ENCODE measurements at places on chromosomes 3 and 15.

- no peak overlapping the region for H3K27ac ChIP-seq
- no peak overlapping the region for H3K4me3 ChIP-seq
- no peak for DNase-seq
- no peaks in the 10 kb centered on the region for H3K27me3 ChIP-seq
- H3K4me1 ChIP-seq: no peaks in the 10 kb centered on the region
Measured at GRCh38 chr15:37028625-37029296, 71.6 kb downstream of the MEIS2 start.

GRCh38 chr15:67564968-67565345 lies 22.5 kb downstream of the MAP2K5 start:
- no peaks in the 10 kb centered on the region for H3K36me3 ChIP-seq
- H3K27ac ChIP-seq: no peak overlapping the region
- no peak for DNase-seq
- no peaks in the 10 kb centered on the region for H3K4me1 ChIP-seq
- no peak overlapping the region for H3K4me3 ChIP-seq

GRCh38 chr3:110789315-110789714 lies 282.3 kb upstream of the NECTIN3 start:
- H3K27me3 ChIP-seq: no peaks in the 10 kb centered on the region
- H3K4me1 ChIP-seq: no peaks in the 10 kb centered on the region
- H3K36me3 ChIP-seq: no peaks in the 10 kb centered on the region
- H3K27ac ChIP-seq: no peak overlapping the region

DNA sequence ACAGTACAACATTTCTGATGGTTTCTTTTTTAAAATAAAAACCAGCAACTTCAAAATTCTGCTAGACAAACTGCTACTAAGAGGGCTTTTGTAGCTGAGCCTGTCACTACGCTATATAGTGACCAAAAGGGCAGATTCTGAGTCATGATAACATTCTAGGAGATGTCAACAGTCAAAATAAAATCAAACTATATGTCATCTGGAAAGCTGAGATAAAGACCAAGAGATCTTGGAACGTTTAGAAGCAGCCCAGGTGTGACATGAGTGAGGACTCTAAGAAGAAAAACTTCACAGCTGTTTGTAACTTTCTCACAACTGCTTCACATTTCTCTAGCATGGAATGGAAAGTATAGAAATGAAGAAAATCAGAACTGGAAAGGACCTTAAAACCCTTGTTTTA lies 84.6 kb downstream of the FILIP1L start:
- H3K27ac ChIP-seq: no peak overlapping the region
- no peak for DNase-seq
- no peaks in the 10 kb centered on the region for H3K27me3 ChIP-seq
- no peaks in the 10 kb centered on the region for H3K4me1 ChIP-seq

GRCh38 chr3:136898954-136899353 lies 36.9 kb downstream of the NCK1 start:
- no peak for DNase-seq
- no peak overlapping the region for H3K27ac ChIP-seq
- peaks cover 48% of the 10 kb centered on the region for H3K4me1 ChIP-seq

GRCh38 chr15:62109982-62110851 lies 43.4 kb downstream of the C2CD4A start:
- H3K36me3 ChIP-seq: no peaks in the 10 kb centered on the region
- H3K27ac ChIP-seq: peak overlapping the region; percentile 51
- no peaks in the 10 kb centered on the region for H3K4me1 ChIP-seq
- no peaks in the 10 kb centered on the region for H3K27me3 ChIP-seq

- no peaks in the 10 kb centered on the region for H3K27me3 ChIP-seq
- no peak overlapping the region for H3K27ac ChIP-seq
- no peak for DNase-seq
- no peak overlapping the region for H3K4me3 ChIP-seq
- peaks cover 10% of the 10 kb centered on the region for H3K4me1 ChIP-seq
- peaks cover 11% of the 10 kb centered on the region for H3K36me3 ChIP-seq
Measured at GRCh38 chr15:40936709-40937666, 7.8 kb downstream of the DLL4 start.

DNA sequence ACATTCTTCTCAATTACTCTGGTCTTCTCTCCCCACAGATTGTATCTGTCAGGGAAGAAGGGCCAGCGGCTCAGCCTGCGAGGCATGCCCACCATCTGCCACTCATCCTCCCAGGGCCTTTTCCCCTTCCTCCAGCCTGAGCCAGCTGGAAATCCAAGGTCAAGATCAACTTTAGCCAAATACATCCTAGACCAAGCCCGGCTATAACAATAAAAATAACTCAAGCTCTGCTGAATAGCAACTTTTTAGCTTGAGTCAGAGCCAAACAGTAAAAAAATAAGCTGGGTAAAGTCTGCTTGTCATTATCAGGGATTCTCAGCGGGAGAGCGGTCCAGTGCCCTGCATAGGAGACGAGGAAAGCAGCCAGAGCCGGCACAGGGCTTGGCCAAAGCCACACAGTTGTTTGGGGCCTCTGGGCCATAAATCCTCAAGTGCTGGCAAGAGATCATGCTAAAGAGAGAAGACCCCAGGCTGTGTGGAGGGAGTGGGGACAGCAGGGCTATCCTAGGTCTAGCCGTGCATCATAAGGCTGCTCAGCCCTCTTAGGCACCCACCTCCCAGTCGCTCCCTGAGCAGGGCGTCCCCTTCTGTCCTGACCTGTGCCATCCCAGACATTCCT lies 76.2 kb upstream of the HERC1 start:
- H3K4me3 ChIP-seq: no peak overlapping the region
- no peaks in the 10 kb centered on the region for H3K36me3 ChIP-seq
- no peak overlapping the region for H3K27ac ChIP-seq
- peak; percentile 53 for DNase-seq
- peaks cover 5% of the 10 kb centered on the region for H3K4me1 ChIP-seq

DNA sequence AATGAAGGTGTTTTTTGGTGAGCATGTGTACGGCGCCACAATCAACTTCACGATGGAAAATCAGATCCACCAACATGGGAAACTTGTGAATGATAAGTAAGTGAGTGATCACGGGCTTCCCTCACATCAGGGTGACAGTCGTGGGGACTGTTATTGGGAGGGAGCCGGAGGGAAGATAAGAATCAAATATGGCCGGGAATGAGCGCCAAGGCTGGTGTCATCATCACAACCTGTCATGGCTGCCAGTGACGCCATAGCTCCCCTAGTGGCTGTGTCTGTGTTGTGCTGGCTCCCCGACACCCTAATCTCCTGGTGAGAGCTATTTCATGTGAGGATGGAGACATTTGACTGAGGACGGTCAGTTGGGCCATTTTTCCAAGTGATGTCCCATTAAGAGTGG lies 168.5 kb downstream of the SV2B start:
- H3K4me1 ChIP-seq: no peaks in the 10 kb centered on the region
- H3K27me3 ChIP-seq: peaks cover 19% of the 10 kb centered on the region
- H3K27ac ChIP-seq: no peak overlapping the region
- no peak for DNase-seq
- no peak overlapping the region for H3K4me3 ChIP-seq

- H3K27me3 ChIP-seq: no peaks in the 10 kb centered on the region
- DNase-seq: no peak
- H3K4me1 ChIP-seq: no peaks in the 10 kb centered on the region
Measured at GRCh38 chr3:112134335-112135124, 1.5 kb upstream of the GCSAM start.

DNA sequence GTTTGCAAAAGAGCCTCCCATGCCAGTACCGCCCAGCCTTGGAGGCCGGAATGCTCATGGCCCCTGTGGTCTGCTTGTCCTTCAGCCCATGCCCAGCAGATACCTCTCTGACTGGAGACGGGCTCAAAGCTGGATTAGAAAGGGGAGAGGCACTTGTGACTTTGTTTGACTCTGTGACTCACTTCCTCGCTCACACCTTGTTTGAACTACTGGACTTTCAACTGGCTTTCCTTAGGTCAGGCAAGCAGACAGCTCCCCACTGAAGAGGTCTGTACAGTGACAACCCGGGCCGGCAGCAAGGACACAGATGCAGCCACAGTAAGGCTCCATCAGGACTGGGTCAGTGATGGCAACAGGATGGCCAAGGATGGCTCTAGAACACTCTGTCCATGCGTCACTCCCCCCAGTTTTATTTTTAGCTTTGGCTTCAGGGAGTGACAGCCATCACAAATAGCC lies 98.6 kb upstream of the ABHD17C start:
- H3K27ac ChIP-seq: no peak overlapping the region
- H3K4me1 ChIP-seq: peaks cover 4% of the 10 kb centered on the region
- H3K27me3 ChIP-seq: no peaks in the 10 kb centered on the region
- H3K4me3 ChIP-seq: no peak overlapping the region

Measured in left lung (tissue), 14 donors.